ENCODE measurements at places on chromosomes 3 and 15.

DNA sequence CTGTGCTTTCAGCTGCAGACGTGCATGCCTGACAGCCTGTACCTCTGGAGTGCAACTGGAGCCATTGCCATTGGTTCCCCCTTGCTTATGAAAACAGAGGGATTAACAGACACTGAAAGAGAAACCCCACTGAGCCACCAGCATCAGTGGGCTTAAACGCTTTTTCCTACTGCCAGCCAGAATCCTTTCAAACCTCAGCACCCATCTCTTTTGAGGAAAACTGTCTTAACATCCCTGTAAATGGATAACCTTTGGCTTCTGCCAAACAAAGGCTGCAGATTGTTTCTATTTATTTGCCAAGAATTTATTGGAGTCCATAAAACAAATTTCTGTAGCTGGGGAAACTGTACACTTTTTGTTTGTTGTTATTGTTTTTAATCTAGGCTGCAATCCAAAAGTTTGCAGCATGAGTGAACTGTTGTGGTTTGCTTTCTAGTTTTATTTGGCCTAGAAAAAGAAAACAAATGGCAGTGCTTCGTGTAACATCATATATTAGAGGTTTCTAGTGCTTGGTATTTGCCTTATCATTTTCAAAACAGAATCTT is 369.2 kb upstream of the IL12A start:
- no peak for DNase-seq
- H3K27ac ChIP-seq, result no peak overlapping the region
- peaks cover 12% of the 10 kb centered on the region for H3K4me1 ChIP-seq
- no peaks in the 10 kb centered on the region for H3K36me3 ChIP-seq

GRCh38 chr3:126126286-126126685 is 42.4 kb upstream of the SLC41A3 start:
- DNase-seq, result peak; percentile 44
- H3K27ac ChIP-seq, result no peak overlapping the region
- no peaks in the 10 kb centered on the region for H3K36me3 ChIP-seq
- no peaks in the 10 kb centered on the region for H3K4me1 ChIP-seq

DNA sequence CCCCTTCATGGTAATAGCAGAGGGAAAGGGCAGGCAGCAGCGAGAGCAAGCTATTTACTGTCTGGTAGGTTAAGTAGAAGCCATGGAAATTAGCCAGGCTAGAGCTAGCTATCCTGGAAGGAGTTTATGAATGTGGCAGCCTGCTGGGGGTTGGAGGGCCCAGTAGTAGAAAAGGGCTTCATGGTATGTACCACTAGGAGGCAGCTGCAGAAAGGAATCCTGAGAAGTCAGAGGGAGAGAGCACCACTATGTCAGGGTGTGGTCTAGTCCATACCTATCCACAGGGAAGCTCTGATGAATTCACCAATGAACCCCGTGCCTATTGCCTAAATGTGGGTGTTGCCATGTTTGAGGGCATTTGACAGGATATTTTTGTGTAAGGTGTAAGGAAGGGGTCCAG is 55.0 kb downstream of the PLAAT1 start:
- DNase-seq, result no peak
- H3K27ac ChIP-seq, result no peak overlapping the region
- no peaks in the 10 kb centered on the region for H3K27me3 ChIP-seq
- H3K4me3 ChIP-seq, result no peak overlapping the region
- no peaks in the 10 kb centered on the region for H3K36me3 ChIP-seq

GRCh38 chr15:40307421-40308211 is at the start of gene PLCB2:
Gene PLCB2 (minus strand): TSS chr15:40307935. CDS start chr15:40307672, 263 bp downstream.
- no peaks in the 10 kb centered on the region for H3K27me3 ChIP-seq
- H3K4me1 ChIP-seq, result no peaks in the 10 kb centered on the region
- peak within 1 kb of the TSS; percentile 65 for H3K4me3 ChIP-seq
- no peaks in the 10 kb centered on the region for H3K36me3 ChIP-seq
- peak; percentile 68 for DNase-seq
- no peak within 1 kb of the TSS for H3K27ac ChIP-seq

GRCh38 chr15:60912984-60913697 is 316.0 kb downstream of the RORA start:
- no peaks in the 10 kb centered on the region for H3K27me3 ChIP-seq
- no peak overlapping the region for H3K27ac ChIP-seq

DNA sequence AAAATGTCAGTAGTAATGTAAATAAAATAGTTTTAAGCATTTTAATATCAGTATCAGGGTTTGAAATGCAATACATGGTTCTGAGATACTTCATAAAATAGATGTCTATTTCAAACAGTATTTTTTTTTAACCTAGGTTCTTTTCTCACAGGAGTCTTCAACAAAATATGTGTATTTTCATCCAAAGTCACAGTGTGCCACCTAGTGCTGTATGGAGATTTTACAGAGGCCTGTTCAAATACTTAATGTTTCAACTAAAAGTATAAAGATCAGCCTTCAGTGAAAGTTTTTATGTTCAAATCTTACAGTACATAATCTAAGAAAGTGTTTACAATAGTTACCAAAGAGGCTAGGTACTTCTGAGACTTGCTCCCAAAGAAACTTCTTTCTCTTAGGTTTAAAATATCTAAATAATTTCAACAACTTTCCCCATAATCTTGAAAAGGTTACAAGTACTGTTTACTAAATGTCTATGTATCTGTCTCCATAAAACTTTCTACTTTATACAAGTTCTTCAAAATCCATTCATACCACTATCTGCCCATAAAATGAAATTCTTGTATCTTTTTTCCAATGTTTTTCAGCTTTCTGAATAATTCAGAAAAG is 38.3 kb downstream of the SCAPER start:
- H3K4me1 ChIP-seq, result peaks cover 17% of the 10 kb centered on the region
- peaks cover under 1% of the 10 kb centered on the region for H3K36me3 ChIP-seq
- no peaks in the 10 kb centered on the region for H3K27me3 ChIP-seq
- no peak overlapping the region for H3K4me3 ChIP-seq
- no peak for DNase-seq

- no peaks in the 10 kb centered on the region for H3K4me1 ChIP-seq
- H3K36me3 ChIP-seq, result no peaks in the 10 kb centered on the region
- DNase-seq, result no peak
- no peak overlapping the region for H3K4me3 ChIP-seq
- no peaks in the 10 kb centered on the region for H3K27me3 ChIP-seq
These were observed 967.7 kb downstream of the AGBL1 start for GRCh38 chr15:87047203-87047965.

DNA sequence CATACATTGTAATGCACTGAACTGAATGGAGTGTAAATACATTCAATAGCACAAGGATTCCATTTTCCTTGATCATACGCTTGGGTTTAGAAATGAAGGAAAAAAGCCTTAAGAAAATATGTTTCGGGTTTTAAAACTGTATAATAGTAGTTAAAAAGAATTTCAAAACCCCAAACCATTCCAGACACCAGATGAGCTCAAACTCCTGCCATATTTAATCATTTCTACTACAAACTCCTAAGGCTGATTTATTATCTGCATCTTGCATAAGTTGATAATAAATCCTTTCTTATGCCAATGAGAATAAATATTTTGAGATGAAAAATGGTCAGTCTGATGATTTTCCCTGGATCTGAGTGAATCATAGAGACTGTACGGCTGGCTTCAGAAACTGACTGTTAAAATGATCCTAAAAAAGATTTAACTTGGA is 51.0 kb downstream of the NR1D2 start:
- no peaks in the 10 kb centered on the region for H3K27me3 ChIP-seq
- no peak overlapping the region for H3K27ac ChIP-seq
- H3K36me3 ChIP-seq, result no peaks in the 10 kb centered on the region
- H3K4me1 ChIP-seq, result peaks cover 12% of the 10 kb centered on the region

DNA sequence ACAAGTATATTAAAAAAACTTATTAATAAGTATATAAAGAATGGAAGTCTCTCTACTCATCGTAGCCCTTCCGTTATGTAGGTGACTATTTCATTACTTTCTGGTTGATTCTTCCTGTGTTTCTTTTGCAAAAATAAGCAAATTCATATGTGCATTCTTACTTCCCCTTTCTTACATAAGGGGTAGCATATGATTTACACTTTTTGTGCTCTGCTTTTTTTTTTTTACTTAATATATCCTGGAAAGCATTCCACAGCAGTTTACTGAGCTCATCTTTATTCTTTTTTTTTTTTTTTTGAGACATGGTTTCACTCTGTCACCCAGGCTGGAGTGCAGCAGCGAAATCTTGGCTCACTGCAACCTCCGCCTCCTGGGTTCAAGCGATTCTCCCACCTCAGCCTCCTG is 12.9 kb downstream of the SCAMP5 start:
- no peaks in the 10 kb centered on the region for H3K36me3 ChIP-seq
- no peaks in the 10 kb centered on the region for H3K27me3 ChIP-seq
- DNase-seq, result no peak
- H3K4me3 ChIP-seq, result no peak overlapping the region
- H3K4me1 ChIP-seq, result peaks cover 22% of the 10 kb centered on the region

- no peak overlapping the region for H3K4me3 ChIP-seq
- H3K36me3 ChIP-seq, result no peaks in the 10 kb centered on the region
- H3K27ac ChIP-seq, result no peak overlapping the region
- H3K27me3 ChIP-seq, result no peaks in the 10 kb centered on the region
These were observed 218.6 kb downstream of the GREM1 start for GRCh38 chr15:32936283-32936918.

GRCh38 chr3:177992993-177993970 is 543.0 kb upstream of the KCNMB2 start:
- no peaks in the 10 kb centered on the region for H3K27me3 ChIP-seq
- no peak overlapping the region for H3K4me3 ChIP-seq
- H3K27ac ChIP-seq, result no peak overlapping the region
- H3K4me1 ChIP-seq, result no peaks in the 10 kb centered on the region
- no peaks in the 10 kb centered on the region for H3K36me3 ChIP-seq
- no peak for DNase-seq

- no peaks in the 10 kb centered on the region for H3K27me3 ChIP-seq
- no peak overlapping the region for H3K27ac ChIP-seq
- DNase-seq, result no peak
- H3K36me3 ChIP-seq, result no peaks in the 10 kb centered on the region
These were observed 684.6 kb upstream of the CCDC54 start for GRCh38 chr3:106692624-106693023.

DNA sequence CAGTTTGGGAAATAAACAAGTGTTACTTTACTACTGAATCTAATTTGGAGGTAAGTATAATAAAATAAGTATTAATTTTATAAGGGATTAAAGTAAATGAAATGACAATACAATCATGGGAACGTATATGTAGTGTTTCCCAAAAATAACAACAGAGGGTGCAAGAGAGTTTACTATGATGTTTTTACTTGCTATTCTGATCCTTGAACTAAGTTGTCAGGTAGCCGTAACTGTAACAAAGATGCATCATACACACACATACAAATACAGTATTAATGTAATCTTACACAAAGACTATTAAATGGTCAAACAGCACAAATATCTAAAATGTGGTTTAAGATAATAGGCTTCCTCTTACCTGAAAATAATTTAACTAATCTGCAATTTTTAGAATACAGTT is 311.4 kb downstream of the TBC1D5 start:
- H3K36me3 ChIP-seq, result no peaks in the 10 kb centered on the region
- no peak overlapping the region for H3K27ac ChIP-seq
- H3K4me1 ChIP-seq, result no peaks in the 10 kb centered on the region
